Chondrocyte (in vitro differentiated cells): ENCODE measurements at places on chromosomes 4 and X. TPM values are rescaled to one million over a fixed set of nuclear protein-coding genes. Genes with fewer than 3 reads are reported as not detected.
A peak's percentile ranks its signal among the peaks of the same experiment; 100 is the strongest.

DNA sequence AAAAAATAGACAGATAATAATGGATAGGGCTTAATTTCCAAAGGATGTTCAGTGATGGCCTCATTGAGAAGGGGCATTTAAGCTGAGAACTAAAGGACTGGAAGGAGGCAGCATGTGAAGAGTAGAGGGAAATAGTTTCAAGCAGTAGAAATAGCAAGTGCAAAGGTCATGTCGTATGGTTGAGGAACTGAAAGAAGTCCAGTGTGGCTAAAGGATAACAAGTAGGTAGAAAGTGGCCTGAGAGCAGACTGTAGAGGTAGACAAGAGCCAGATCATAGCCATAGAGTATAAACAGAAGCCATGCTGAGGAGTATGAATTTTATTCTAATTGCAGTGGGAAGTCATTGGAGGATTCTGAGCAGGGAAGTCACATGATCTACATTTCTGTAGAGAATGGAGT is 72.3 kb downstream of the GRIA3 start:
- no peak for DNase-seq

The INTU gene
- total RNA-seq: 6.1 to 11.4 TPM (median 10.9 TPM) in 3 replicates

- DNase-seq: no peak
Measured at GRCh38 chrX:114166601-114167000, 417.3 kb upstream of the HTR2C start.

DNA sequence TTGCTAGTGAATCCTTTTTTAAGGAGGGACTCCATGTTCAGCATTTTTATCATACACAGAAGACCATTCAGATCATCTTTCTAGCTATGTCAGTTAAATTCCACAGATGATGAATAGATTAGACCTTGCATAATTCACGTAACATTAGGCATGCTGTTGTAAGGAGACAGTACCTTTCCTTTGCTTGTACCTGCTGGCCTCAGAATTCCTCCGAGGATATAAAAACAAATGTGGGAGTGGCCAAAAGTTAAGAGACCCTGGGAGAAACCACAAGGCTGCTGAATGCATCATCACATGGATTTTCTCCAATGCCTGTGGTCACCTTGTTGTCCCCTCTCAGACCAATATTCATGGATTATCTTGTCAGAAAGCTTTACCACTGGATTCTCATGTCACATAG is 201.4 kb downstream of the MAGEB17 start:
- DNase-seq: no peak

DNA sequence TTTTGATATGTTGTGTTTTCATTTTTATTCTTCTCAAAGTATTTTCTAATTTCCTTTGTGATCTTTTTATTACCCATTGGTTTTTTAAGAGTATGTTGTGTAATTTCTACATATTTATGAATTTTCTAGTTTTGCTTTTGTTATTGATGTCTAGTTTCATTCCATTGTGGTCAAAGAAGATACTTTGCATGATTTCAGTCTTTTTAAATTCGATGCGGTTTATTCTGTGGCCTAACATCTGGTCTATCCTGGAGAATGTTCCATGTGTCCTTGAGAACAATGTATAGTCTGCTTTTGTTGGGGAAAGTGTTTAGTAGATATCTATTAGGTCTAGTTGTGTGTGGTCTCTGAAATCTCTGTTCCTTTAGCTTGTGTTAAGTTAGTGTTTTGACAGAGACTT is 46.2 kb downstream of the PPEF1 start:
- DNase-seq: no peak

The BOD1L1 gene
- 31.7 to 35.8 TPM (median 35.0 TPM) in 3 replicates for total RNA-seq

DNA sequence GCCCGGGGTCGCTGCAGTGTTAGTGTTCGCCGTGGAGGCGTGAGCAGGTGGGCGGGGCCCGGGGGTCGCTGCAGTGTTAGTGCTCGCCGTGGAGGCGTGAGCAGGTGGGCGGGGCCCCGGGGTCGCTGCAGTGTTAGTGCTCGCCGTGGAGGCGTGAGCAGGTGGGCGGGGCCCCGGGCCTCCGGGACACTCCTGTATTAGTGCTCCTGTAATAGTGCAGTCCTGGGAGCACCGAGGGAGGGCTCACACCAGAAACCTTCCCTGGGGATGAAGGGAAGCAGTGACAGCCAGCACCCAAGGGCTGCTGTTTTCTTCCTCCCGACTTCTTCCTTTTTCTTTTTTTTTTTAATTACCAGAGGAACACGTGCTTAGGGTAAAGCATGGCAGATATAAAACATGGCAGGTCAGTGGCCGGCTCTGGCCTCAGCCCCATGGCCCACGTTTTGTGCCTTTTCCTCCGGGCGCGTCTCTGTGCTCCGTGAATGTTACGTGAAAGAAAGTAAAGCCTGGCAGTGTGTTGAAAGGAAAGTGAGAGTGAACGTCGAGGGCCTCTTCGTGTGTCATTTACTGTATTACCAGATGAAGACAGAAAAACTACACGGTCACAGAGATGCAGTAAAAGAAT is 42.0 kb downstream of the PCGF3 start:
- DNase-seq: peak; percentile 58

DNA sequence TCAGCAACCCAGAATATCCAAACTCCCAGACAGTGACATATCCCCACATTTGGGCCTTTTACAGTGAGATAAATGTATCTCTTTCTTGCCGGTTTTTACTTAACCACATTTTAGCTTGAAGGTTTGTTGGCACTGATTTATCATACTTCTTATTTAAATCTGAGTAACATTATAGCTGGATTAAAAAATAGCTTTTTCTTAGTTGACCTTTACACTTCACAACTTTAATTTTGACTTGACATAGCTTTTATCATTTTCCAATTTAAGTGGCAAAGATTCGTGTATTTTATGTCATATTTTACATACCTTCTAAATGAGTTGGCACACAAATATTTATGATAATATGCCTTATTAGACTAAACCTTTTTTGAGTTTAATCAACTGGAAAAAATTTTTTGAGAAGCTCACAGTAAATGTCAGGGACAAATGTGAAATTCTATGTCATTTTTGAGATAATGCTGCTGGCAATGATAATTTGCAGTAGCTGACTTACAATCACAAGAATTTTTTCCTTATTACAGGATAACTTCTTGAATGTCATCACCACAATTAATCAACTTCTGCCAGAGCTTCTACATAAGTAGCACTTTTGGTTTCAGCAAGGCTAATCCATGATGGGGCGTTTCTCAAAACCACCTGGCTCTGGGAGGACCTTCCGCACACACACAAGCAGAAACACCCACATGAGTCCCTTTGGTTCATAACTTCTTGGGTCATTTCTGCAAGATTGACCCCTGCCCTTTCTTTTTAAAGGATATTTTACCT is 80.3 kb downstream of the SYTL5 start:
- DNase-seq: no peak

DNA sequence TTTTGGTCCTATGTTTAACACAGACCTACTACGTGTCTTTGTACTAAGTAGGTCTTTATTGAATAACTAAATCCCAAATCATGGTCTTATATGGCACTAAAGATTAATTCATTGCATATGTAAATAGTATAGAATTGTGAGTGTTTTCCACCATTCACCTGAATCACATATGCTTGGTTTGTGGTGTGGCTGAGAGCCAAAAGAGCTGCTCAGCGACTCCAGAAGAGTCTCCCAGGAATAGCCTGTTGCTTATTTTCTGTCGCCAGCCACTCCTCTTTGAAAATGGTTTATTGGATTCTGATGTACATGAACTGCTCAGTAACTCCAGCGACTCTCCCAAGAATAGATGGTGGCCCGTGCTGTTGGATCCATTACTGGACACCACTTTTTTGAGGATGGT is 184.5 kb downstream of the CLCN4 start:
- no peak for DNase-seq

DNA sequence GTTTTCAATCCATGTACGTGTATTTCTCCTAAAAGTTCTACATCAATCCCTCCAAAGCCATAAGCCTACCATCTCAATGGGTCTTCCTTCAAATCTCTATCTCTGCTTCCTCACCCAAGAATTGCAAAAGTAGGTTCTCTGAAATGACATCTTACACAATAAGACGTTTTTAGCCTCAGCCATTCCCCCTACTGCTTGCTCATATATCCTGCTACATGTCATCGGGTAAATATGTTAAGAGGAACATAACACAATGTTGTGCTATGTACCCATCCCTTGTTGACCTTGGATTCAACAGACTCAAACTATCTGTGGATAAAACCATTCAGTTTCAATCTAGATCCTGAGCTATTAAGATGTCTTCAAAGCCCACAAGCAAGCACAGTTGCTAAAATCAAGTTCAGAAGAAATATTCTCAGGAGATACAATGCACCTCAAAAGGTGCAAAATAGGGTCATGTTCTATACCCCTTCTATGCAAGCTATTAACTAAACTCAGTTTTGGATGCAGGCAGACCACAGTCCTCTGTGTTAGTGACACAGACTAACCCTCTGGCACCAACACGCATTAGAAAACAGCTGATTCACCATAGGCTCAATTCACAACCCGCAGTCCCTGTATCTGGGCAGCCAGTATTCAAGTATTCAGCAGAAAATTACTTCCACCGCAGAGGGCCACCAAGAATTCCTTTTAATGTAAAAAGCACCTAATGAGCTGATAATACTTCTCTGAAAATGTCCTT is 56.8 kb downstream of the CD99L2 start:
- no peak for DNase-seq

DNA sequence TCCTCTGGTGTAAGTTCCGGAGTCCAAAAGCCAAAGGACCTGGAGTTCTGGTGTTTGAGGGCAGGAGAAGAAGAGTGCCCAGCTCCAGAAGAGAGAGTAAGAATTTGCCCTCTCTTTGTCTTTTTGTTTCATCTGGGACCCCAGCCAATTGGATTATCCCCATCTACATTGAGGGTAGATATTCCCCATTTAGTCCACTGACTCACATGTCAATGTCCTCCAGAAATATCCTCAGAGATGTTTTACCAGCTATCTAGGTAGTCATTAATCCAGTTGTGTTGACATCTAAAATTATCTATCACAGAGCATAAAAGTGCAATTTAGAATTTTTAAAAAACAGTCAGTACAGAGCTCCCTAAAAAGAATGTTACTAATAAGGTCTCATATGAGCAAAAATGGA is 132.9 kb upstream of the TMEM47 start:
- no peak for DNase-seq

- no peak for DNase-seq
Measured at GRCh38 chrX:95662200-95662599, 1022.4 kb upstream of the DIAPH2 start.

DNA sequence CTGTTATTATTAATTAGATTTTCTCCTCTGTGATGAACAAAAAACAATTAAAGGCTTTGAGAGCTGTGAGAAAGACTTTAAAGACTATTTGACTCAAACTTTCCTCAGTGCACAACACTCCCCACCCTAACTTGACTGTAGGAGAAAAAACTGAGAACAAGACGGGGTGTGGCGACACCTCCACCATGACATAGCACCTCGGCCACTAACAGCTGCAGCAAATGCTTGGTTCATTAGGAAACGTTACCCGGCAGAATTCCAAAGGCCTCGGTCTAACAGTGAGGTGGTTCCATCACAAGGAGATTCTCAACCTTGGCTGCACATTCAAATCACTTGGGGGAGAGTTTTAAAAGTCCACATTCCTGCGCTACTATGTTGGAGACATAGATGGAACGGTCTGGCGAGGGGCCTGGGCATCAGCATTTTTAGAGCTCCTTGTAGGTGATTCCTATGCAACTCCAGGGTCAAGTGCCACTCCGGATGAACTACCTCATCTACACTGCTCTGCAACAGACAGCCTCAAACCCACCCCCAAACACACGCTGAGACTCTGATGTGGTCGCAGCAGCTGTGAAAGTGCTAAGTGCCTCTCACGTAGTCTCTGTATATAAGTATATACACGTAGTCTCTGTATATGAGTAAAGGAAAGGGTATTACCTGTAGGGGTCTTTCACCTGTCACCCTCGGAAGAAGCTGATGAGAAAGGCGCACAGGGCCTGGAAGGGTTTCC is 1.0 kb downstream of the FGFBP2 start:
- DNase-seq: no peak

DNA sequence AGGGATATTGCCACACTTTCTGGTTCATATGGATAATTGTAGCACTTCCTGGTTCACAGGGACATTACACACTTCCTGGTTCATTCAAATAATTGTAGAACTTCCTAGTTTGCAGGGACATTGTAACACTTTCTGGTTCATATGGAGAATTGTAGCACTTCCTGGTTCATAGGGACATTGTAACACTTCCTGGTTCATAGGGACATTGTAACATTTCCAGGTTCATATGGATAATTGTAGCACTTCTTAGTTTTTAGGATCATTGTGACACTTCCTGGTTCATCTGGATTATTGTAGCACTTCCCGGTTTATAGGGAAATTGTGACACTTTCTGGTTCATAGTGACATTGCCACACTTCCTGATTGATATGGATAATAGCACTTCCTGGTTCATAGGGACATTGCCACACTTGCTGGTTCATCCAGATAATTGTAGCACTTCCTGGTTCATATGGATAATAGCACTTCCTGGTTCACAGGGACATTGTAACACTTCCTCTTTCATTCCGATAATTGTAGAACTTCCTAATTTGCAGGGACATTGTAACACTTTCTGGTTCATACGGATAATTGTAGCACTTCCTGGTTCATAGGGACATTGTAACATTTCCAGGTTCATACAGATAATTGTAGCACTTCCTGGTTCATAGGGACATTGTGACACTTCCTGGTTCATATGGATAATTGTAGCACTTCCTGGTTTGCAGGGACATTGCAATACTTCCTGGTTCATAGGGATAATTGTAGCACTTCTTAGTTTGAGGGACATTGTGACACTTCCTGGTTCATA is 59.2 kb upstream of the CD99 start:
- no peak for DNase-seq

GRCh38 chr4:40333921-40334352 is 1.2 kb upstream of the CHRNA9 start:
- no peak for DNase-seq

The RRAGB gene
- total RNA-seq: 18.2 to 21.8 TPM (median 19.0 TPM) in 3 replicates

The CTAG1A gene
- not detected in 3 replicates for total RNA-seq

The SLC16A2 gene
- 17.7 to 23.1 TPM (median 18.3 TPM) in 3 replicates for total RNA-seq

- DNase-seq: no peak
Measured at GRCh38 chr4:61350932-61351331, 150.8 kb downstream of the ADGRL3 start.

The AR gene
- total RNA-seq: 3.3 to 4.2 TPM (median 4.0 TPM) in 3 replicates

The GPR82 gene
- not detected in 3 replicates for total RNA-seq

DNA sequence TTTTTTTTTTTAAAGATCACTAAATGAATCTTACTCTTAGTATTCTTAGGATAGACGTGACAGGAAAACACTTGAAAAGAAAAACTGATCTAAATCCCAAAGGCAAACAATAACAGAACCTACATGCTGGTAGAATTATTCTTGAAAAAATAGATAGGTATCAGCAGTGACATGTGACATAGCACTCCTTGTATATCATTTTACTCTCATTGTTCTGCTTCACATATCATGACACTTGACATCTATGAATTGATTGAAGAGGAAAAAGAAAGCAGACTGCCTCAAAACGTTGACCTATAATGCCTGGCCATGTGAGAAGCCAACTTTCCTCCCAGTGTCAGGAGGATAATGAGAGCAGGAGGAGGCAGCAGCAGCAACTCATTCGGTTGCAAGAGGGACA is 555.2 kb downstream of the GABRG1 start:
- DNase-seq: no peak

DNA sequence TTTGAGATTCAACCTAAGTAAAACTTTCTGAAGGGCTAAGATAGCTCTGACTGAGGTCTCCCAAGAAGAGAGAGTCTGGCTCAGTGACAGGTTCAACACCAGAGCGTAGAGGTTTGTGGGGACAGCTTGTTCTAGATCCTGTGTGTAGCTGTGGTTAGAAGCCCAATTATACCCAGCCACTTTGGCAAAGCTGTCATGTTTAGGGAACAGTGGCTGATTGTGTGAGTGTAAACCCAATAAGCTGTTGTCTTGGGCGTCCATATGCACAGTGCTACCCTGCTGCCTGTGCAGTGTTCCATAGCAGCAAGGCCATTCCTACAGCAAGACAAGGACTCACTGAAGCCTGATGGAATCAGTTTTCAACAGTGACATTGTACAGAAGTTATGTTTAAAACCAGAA is 11.2 kb upstream of the SCRG1 start:
- DNase-seq: no peak

The ZMAT1 gene
- 3.4 to 4.7 TPM (median 4.0 TPM) in 3 replicates for total RNA-seq
